ENCODE measurements at places on chromosomes 2 and 18.

DNA sequence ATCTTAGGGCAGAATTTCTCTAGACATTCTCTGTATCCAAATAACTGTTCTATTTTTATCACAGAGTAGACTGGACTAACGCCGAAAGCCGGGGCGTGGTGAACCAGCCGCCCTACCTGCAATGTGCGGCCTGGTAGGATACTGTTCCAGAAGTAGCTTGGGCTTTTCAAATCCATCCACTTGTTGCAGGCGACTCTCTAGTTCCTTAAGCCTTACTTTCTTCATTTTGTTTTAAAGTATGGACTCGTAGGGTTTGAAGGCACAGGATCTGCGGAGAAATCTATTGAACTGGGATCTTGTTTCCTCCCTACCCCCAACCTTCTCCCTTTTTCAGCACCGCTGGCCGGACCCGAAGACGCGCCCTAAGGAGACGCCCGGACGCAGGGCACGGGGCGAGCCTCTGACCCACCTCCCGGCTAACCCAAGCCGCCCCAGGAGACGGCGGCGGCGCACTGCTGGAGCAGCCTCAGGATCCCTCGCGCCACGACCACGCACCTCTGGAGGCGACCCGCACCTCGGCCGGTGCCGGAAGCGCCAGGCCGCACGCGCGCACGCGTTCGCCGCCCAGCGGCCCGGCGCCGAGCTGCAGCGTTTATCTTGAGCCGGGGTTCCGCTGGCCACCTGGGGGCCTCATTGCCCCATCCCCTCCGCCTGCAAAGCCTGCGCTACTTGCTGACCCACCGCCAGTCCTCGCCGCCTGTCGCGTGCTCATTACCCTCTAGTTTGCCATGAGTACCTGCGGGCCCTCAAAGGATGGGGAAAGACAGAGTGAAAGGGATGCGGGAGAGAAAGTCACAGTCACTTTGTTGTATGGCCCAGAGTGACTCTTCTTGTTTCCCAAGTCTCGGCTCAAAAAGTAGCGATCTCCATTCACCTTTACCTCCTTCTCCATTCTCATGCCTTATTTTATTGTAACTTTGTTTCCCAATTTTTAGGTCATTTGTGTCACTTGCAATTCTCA is at the start of gene METTL5:
TSS of gene METTL5 (minus strand) at position 533 of the 961 bp plus-strand sequence. CDS start at position 225, 308 bp downstream.
- peak; percentile 83 for DNase-seq

GRCh38 chr2:85850451-85850850 is 38.3 kb downstream of the ST3GAL5 start:
- DNase-seq: no peak

GRCh38 chr2:54196646-54197045 is 59.4 kb downstream of the TSPYL6 start:
- no peak for DNase-seq

GRCh38 chr2:134583462-134583861 is 135.3 kb downstream of the TMEM163 start:
- DNase-seq: no peak

DNA sequence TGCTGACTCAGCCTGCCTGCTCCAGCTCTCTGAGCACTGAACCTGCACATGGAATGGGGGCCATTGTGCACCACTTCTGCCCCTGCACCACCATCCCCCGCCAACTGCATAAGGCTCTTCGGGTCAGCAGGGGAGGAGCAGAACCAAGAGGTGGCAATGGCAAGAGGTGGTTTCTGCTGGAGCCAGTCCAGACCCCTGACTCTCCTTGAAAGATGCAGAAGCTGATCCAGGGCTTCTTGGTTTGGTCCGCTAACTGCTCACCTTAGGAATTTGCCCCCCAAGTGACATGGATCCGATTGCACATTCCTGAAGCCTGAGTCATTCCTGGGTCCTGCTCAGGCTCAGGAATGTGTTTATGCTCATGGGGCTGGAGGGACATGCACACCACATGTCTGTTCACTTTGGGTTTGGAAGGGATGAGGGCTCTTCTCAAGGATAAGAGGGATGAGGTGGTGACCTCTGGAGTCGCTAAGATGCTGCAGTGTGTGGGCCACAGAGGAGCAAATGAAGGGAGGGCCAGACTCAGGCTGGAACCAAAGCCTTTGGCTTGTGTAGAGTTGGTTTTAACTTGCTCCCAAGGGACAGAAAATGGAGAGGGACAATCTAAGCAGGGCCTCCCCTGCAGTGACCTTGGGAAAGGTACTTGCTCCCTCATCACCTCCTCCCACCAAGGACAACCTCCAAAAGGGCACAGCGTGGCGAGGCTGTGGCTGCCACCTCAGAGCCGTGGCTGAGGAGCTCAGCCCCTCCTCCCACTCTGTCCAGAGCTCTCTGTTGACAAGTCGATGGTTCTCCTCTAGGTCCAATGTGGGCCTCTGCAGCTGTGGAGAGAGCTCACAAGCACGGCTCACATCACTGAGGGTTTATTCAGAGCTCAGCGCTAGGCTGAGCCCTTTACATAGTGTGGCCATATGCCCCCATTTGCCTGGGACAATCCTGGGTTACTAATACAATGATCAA is 66.2 kb downstream of the HS1BP3 start:
- no peak for DNase-seq

DNA sequence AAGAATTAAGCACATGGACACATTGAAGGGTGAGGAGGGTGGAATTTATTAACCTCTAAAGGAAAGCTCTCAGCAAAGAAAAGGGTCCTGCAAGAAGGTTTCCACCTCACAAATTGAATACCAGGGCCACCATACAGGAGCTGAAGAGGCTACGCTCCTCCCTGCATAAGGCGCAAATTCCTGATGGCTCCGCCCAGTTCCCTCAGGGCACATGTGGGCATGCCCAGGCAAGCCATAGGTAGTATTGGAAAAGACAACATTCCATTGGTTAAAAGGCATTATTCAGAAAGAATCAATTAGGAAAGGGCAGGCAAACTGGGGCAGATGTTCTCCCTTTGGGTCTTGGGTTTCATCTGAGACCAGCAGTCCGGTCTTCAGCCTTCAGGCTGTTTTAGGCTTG is 161.2 kb downstream of the PTPRM start:
- DNase-seq: no peak

- no peak for DNase-seq
Observed at GRCh38 chr18:50327983-50328382, 40.5 kb upstream of the CXXC1 start.

GRCh38 chr2:216426166-216426777 is 14.0 kb downstream of the SMARCAL1 start:
- no peak for DNase-seq

GRCh38 chr2:4190548-4190947 is 487.2 kb downstream of the DCDC2C start:
- DNase-seq: no peak

- no peak for DNase-seq
Observed at GRCh38 chr2:236743039-236743920, 173.7 kb downstream of the ACKR3 start.

DNA sequence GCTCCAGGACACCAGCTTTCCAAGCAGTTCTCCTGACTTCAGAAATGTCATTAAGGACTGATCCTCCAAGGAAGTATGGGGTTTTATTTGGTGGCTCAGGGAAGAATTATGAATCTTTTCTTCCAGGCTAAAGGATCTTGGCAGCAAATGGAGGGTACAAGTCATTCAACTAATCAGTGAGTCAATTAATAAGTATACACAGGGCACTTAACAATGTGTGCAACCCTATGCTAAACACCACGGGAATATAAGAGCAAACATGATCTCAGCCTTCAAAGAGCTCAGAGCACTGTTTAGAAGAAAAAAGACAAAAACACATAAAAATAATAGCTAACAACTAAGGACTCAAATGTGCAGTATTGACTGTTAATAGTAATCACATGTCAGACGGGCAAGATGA is 234.5 kb downstream of the SETBP1 start:
- no peak for DNase-seq

GRCh38 chr2:226184940-226185615 is 614.5 kb downstream of the IRS1 start:
- DNase-seq: no peak

- no peak for DNase-seq
Observed at GRCh38 chr2:118836411-118836930, 11.0 kb downstream of the EN1 start.

GRCh38 chr2:182422864-182423263 is 4.0 kb downstream of the PDE1A start:
- DNase-seq: no peak

DNA sequence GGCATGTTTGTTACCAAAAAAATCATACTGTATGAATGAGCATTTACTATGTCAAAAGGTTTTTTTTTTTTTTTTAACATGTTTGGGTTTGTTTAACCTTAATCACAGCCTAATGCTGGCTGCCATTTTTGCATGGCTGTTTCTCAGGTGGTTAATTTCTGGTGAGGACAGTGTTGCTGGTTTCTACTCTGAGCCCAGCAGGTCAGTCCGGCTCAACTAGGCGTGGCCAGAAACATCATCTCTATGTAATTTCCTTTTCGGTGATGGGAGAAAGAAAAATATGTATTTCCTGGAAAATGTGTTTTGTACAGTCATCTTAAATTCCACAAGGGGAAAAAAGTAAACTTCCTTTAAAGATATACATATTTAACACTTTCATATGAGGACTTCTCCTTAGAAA is 24.9 kb upstream of the BZW1 start:
- no peak for DNase-seq

- no peak for DNase-seq
Observed at GRCh38 chr2:218002845-218003180, at the start of gene TNS1. TNS1 (minus strand) TSS chr2:218002995; CDS start chr2:218002872, 123 bp downstream.

DNA sequence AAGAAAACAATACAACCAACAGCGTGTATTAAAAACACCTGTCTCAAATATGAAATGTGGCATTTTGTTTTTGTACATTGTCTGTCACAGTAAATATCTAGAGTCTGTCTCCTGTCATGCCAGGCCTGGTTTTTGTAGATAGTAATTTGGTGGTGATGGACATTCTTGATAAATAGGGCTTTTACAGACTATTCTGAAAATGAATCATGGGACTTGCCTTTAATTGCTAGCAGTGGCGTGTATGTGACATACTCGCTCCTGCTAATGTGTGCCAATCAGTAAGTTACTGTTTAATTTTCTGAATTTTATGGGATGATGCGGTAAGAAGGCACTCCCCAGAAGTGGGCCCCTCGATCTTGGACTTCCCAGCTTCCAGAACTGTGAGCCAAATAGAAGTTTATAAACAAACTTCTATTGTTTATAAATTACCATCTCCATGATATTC is 83.7 kb downstream of the TANC1 start:
- no peak for DNase-seq

GRCh38 chr2:155363349-155363888 is 664.9 kb downstream of the KCNJ3 start:
- DNase-seq: no peak

DNA sequence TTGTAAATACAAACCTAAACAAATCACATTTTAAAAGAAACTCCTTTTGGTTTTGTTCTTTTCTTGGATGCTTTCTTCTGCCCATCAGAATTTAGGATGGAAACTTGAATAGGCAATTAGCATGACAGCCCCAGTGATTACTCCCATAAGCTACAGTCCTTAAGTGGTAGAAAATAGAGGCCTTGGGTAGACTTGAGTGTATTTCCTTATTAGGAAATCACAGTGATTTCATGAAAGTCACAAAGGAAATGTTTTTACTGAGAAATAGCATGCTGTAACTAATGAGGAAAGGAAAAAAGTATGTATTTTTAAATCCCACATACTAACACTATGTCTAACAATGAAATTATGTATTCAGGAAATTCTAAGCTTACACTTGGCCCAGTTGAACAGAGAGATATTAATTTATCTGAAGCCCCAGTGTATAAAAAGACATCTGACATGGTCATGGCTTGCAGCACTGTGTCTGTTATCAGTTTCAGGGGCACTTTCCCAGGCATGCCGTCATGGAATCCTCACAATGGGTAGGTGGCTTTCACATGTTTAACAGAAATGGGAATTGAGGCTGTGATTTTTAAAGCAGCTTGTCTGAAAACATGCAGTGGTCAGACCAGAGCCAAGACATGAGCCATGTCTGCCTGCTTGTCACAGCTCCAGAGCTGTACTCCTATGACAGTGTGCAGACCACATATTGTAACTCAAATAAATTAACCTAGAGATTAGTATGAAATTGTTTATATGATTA is 79.7 kb upstream of the TRIB2 start:
- DNase-seq: no peak

DNA sequence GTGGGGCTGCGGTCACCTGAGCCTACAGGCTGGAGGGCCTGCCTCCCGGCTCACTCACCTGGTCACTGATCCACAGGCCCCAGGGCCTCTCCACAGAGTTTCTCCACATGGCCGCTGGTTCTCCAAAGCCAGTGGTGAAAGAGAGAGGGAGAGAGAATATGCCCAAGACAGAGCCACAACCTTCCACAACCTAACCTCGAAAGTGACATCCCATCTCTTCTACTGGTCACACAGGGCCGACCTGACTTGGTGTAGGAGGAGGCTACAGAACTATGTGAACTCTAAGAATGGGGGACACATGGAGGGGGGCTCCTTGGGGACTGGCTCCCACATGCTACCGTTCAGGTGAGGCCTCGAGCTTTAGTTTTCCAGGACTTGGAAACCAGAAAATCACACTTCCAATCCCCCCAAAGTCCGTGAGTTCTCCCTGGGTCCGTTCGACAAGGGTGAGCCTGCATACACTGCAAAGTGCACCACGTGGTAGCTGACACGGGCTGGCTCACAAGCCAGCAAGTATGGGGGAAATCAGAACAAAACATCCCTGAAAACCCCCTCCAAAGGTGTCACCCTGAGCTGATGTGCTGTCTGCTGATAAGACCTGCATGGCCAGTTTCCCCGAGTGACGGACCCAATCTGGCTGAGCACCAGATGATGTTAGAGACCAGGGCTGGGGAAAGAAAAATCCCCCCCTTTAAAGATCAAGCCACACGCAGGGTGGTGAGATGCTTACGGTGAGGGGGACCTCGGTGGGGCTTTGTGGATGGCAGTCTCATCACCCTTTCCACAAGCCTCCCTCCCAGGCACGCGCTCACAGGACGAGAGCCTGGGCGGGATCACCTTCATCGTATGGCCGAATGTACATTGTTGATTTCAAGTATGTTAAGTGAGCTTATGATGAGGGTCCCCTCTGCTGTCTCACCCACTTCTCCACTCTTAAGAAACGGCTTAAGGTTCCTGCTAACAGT is 54.2 kb upstream of the SEMA4C start:
- peak; percentile 55 for DNase-seq

GRCh38 chr18:40524881-40525280 is 1430.2 kb upstream of the PIK3C3 start:
- no peak for DNase-seq

- DNase-seq: no peak
Observed at GRCh38 chr2:49050265-49050664, 104.0 kb downstream of the FSHR start.

GRCh38 chr2:101989740-101990460 is 1.9 kb upstream of the IL1R2 start:
- no peak for DNase-seq

- DNase-seq: no peak
Observed at GRCh38 chr2:66948234-66948633, 448.9 kb upstream of the ETAA1 start.
